Left colon (tissue), 2 donors: ENCODE measurements at places on chromosomes 4 and X.

GRCh38 chrX:85928606-85929005 is 118.8 kb downstream of the CHM start:
- DNase-seq: no peak

DNA sequence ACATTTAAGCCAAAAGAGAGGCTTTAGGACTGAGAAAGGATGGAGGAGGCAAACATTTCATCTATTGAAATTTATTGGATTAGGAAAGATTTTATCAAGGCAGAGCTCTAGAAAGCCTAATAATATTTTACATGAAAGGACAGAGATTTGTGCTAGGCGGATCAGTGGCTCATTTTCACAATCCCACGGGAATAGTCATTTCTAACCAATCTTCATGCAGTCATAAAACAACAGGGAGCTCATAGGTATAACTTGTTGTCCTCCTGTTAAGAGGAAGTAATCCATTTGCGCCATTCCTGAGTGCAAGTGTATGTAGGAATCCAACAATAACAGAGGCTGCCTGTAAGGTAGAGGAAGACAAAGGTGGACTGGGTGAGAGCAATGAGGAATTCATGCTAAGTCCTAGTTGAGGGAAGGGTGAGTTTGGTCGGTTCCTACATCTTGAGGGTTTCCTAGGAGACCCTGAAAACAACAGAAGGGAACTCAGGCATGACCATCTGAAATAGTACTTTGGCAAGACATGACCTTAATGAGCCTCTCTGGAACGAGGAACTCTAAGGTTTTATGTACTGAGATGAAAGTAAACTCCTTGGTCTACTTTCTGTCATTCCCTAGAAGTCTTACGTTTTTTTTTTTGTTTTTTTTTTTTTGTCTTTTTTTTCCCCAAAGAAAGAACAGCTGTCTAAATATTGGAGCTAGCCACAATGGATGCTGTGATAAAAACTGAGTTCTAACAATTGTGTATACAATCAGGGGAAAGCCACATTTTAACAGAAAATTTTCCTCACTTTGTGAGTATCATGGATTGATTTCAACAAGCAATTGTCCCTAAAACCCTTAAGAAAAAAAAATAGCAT is 89.7 kb downstream of the GEMIN8 start:
- no peak for DNase-seq

DNA sequence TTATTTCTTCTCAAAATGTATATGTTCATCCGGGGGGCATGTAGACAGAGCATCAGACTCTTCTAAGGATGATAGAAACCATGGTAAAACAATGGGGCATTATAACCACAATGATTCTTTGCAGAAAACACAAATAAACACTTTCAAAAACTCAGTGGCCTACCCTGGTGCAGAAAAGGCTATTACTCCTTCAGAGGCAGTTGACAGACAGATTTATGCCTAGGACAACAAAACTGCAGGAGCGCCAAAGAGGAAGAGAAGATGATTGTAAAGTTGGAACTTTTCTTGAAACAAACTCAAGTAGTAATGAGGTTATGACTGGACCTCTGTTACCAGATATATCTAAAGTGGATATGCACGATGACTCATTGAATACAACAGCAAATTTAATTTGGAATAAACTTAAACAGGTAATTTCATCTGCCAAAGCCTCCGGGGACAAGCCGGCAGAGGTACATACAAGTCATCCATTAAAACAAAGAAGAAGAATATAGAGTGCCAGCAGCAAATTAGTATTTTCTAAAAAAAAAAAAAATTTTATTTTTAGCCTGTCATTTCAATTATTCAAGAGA is 1068.4 kb upstream of the INTU start:
- DNase-seq: no peak

DNA sequence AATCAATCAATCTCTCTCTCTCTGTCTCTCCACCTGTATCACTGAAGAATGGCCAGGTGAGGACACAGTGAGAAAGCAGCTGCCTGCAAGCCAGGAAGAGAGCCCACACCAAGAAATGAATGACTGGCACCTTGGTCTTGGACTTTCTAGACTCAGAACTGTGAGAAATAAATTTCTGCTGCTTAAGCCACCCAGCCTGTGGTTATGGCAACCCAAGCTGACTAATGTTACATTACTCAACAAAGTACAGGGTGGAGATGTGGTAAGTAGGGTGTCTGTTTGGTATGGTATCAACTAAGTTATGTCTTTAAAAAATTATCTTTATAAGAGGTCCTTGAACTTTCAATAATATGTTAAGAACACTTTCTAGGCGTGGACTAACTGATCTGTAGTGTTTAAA is 159.3 kb downstream of the EPHA5 start:
- DNase-seq: no peak

DNA sequence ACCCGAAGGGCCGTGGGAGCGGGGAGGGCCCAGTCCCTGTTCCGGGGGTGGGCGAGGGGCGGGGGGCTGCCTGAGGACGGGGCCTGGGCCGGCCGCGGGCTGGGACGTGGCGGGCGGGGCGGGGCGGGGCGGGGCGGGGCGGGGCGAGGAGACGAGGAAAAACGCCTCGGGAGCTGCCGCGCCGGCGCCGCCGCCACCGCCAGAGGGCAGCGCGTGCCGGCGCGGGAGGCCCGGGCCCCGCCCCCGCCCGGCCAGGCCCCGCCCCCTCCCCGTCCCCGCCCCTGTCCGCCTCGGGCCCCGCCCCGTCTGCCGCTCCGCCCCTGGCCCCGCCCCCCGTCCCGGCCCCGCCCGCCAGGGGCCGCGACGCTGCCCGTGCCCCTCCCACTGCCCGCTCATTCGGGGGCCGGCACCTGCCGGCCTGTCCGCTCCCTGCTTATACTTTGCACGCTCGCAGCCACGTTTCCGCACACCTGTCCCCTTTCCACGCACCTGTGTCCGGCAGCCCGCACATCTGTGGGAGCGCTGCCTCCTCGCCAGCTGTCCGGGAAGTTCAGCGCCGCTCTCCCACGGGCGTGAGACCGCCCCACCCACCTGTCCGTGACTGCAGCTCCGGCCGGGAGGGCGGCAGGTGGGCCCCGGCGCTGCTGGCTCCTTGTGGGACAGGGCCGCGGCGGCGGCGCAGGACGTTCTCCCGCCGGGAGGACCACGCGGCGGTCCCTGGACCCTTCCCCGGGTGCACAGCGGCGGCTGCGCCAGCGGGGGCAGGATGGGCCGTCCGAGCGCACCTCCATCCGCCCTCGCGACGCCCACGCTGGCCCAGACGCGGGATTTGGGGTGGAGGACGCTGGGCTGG is 1.7 kb upstream of the FGFRL1 start:
- DNase-seq: peak; percentile 78

DNA sequence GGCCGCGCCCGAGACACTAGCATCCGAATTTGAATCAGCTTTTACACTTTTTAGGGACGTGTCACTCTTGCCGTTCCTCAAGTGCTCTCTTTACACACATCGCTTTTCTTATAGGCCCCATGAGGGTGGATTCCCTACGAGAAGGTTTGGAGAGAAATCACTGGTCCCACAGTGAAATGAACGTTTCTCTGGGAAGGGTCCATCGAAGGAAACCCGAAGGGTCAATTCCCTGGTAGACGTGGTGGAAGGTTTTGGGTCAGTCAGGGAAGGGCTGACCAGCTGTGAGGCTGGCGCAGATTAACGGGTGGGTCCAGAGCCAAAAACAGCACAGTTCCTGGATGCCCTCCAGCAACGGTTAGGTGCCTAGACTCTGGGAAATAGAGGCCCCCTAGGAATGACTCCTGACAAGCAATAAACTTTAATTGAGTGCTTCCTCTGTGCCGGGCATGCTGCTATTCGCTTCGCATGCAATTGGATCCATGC is 35.9 kb downstream of the ETDC start:
- DNase-seq: peak; percentile 35

GRCh38 chrX:106999002-106999975 is 723 bp downstream of the MORC4 start:
- peak; percentile 59 for DNase-seq

DNA sequence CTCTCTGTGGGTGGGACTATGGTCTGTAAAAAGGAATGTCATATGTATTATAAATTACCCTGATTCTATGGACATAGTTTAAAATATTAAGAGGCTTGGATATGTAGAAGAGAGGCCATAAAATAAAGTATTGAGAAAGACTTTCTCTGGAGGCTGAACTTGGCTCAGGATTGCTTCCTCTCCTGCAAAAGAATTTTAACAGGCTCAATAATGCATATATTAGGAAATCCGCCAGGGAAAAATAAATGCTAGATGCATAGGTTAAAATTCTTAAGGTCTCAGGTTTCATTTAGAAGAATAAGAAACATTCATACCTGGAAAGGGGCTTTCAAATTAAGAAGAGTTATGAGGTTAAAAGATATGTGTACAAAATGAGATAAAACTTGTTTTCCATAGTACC is 424.3 kb downstream of the ARAP2 start:
- DNase-seq: no peak

GRCh38 chr4:178086320-178086719 is 644.1 kb upstream of the AGA start:
- DNase-seq: no peak

- DNase-seq: no peak
These were observed 74.8 kb downstream of the IL15 start for GRCh38 chr4:141711211-141711610.

DNA sequence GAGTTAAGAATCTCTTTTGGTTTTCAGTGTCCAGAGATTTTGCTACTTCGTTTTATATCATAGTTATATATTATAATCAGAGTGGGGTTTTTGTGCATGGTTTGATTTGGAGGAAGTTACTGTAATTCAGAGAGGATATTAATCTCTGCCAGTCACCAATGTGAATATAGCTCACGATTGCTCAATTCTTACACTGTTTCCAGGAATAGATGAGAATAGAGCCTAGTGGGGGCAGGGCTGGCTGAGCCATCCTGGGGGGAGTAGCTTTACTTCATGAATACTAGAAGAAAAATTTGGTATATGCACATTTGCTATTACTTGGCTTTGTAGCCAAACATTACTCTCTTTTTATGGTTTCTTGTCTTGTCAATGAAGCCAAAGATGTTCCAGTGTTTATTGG is 60.9 kb upstream of the TRPC3 start:
- DNase-seq: no peak

DNA sequence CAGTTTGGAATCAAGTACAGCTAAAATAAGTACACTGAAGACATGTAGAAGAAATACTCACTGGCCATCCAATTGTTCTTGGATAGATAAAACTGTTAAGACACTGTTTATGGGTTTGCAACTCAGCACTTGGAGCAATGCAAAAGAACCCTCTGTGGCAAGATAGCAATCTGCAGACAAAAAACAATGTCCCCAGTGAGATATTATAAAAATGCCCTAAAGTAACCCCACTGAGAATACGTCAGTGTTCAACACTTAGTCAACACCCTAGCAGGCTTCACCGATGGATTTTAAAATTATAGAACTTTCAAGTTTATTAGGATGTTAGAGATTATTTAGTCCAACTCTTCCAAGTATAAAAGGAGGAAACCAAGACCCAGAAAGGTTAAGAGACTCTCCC is 47.5 kb upstream of the NDP start:
- no peak for DNase-seq

DNA sequence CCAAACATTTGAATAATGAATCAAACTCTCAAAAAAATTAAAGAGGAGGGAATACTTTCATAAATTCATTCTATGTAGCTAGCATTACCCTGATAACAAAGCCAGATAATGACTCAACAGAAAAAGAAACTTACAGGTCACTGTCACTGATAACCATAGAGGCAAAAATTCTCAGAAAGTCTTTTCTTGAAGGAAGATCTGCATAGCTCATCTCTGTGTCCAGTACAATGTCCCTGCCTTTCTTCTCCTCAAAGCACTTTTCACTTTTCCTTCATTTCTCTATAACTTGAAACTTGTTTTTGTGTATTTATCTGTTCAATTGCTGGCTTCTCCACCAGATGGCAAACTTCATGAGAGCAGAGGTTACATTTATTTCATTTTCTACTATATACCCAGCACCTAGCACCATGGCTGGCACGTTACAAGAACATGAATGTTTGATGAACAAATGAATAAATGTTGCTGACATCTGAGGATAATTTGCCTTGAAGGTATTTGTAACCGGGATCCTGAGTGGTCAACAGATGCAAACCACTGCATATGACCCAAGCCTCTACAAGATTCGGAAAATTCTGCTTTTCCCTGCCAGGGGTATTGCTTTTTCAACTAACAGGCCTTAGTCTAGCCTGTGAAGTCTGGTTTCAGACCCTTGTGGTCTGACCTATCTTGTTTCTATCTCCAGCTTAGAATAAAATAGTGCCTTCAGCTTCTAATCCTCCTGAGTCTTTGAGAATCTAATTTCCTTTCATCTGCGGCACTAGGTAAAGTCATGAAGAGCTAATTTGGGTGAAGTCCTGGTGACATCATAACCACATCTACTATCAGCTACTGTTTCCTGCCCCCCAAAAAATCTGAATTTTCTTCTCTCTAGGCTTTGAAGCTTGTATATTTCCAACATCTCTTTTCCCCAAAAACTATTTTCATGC is 52.5 kb upstream of the ANTXR2 start:
- no peak for DNase-seq

- no peak for DNase-seq
These were observed 465.8 kb downstream of the NAF1 start for GRCh38 chr4:162700815-162701361.

GRCh38 chr4:122921971-122922876 is at the start of gene NUDT6:
Gene NUDT6 (minus strand): TSS chr4:122922597. CDS start chr4:122922572, 25 bp downstream.
- DNase-seq: peak; percentile 67

GRCh38 chrX:135114392-135114791 is 5.9 kb downstream of the ETDB start:
- no peak for DNase-seq

- DNase-seq: no peak
These were observed 82.5 kb downstream of the RELL1 start for GRCh38 chr4:37603711-37604110.
